Activated CD4-positive, alpha-beta T cell treated with anti-CD3 and anti-CD28 coated beads, Interleukin-10, Interleukin-2, amounts not matched to agents 100 ng/mL and 50 ng/mL, durations not matched to agents 16 hours and 8 hours (primary cell): ENCODE measurements at places on chromosomes 5 and 9.

GRCh38 chr9:80127920-80128319 lies 556.2 kb downstream of the TLE4 start:
- DNase-seq, result no peak

DNA sequence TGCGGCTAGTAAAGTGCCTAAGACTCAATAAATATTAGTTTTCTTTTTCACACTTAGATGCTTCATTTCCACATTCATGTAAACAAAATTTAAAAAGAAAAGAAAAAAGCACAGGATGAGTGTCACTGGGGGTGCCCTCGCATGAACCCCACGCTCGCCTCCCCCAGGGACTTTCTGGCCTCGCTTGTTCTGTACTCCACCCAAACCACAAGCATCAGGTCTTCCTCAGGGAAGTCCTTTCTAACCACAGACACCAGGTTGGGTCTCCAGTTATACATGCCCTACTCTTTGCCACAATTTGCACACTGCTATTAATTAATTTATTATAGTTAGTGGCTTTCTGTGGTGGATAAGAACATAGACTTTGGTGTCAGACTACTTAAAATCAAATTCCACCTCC lies 92.4 kb downstream of the RORB start:
- no peak for DNase-seq

- DNase-seq, result no peak
Measured at GRCh38 chr5:177100714-177101121, 14.0 kb downstream of the FGFR4 start.

DNA sequence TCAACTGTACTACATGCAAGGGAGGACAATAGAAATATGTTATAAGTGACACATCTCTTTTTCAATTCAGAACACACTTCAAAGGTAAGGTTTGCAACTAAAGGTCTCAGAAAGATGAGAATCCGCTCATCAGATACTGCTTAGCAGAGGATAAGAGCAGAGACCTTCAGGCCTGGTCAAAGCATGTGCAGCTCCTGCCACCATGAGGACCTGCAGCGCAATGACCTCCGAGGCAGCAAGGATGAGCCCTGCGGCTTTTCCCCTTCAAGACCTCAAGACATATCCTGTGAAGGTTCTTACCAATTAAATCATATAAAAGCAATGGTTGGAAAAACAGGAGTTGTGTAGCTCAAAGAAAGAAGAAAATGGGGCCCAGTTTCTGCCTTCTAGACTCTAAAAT lies 135.8 kb downstream of the TRIM36 start:
- DNase-seq, result peak; percentile 7

DNA sequence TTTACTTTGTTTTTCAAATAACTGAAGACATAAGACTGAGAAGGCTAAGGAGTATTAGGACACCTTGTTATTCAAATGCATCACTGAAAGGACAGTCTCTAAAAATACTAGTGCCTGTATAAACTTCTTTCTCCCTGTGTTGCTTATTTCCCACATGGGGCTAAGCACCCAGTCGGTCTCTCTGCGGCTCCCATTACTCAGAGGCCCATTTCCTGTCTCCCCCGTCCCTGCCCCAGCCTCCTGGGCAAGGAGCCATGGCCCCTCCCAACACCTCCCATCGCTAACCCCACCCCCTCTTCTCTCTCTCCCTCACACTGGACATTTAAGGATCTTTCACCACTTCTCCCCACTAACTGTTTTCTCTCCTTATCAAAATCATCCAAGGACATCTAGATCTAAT lies 81.9 kb downstream of the EBF1 start:
- DNase-seq, result no peak

GRCh38 chr5:151065609-151066008 lies 15.2 kb downstream of the TNIP1 start:
- DNase-seq, result no peak

GRCh38 chr5:133400831-133401351 lies 211.4 kb downstream of the FSTL4 start:
- no peak for DNase-seq

DNA sequence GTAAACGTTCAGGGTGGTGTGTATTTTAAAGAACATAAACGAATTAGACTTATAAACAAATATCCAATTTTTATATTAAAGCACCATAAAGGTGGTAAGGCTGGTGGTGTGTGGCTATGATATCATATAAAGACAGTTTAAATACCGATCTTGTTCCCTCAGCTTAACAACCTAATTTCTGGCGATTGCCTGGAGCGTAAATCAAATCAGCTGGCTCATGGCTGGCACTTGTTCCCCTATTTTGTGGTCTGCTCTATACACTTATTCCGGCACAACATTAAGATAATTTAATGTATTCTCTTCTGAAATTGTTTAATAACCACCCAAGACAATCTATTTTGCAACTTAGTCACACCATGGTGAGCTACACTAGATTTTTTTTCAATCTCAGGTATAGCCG lies 2.4 kb upstream of the HAPLN1 start:
- DNase-seq, result no peak

- no peak for DNase-seq
Measured at GRCh38 chr9:80791836-80792235, 897.5 kb downstream of the TLE1 start.

GRCh38 chr5:103514371-103514770 lies 48.2 kb downstream of the NUDT12 start:
- DNase-seq, result no peak

GRCh38 chr5:74212336-74212735 lies 428.2 kb downstream of the ENC1 start:
- peak; percentile 3 for DNase-seq

DNA sequence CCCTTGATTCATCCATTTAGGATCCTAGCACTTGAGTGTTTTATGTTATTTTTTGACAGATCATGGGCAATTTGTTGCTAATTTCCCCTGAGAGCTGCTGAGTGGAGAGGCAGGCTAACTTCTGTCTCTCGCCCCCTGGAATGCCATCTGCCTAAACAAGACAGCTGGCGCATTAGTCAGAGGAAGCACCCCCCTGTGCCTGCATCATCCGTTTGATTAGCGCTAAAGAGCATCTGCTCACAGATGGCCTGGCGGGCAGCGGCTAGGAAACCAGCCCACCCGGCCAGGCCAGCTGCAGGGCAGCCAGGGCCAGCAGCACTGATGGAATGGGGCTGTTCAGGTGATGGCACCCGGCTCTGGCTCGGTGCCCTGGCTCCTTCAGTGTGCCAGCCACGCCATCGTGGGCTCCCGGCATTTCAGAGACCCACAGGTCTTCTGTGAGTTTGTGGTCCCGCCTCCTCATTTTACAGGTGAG lies 22.9 kb upstream of the ASS1 start:
- DNase-seq, result no peak

DNA sequence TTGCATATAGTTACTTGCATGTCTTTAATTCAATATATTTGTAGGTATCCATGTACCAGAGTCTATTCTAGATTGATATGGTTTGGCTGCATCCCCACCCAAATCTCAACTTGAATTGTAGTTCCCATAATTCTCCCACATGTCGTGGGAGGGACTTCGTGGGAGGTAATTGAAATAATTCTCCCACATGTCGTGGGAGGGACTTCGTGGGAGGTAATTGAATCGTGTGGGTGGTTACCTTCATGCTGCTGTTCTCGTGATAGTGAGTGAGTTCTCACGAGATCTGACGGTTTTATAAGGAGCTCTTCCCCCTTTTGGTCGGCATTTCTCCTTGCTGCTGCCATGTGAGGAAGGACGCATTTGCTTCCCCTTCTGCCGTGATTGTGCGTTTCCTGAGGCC lies 16.5 kb downstream of the FBXL7 start:
- DNase-seq, result no peak

GRCh38 chr5:137516251-137516797 lies 17.2 kb upstream of the SPOCK1 start:
- DNase-seq, result no peak

GRCh38 chr9:35563791-35564197 lies 41.3 kb upstream of the TESK1 start:
- no peak for DNase-seq

DNA sequence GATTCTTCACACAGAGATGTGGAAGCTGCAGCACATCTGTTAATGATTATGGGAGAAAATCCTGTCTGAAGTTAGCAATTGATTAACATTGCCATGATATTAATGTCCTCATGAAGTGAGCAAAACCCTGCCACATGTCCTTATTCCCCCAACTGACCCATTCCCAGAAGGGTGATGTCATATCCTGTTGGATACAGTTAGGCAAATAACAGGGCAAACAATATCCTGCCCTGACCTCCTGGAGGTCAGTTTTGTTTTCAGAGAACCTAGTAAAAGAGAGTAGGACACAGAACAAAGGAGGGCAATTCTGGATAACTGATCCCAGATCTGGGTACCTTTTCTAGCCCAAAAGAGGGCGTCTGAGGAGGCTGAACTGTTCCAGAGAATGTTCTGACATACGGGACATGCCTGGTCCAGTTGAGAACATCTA lies 11.0 kb downstream of the ABLIM3 start:
- DNase-seq, result no peak

DNA sequence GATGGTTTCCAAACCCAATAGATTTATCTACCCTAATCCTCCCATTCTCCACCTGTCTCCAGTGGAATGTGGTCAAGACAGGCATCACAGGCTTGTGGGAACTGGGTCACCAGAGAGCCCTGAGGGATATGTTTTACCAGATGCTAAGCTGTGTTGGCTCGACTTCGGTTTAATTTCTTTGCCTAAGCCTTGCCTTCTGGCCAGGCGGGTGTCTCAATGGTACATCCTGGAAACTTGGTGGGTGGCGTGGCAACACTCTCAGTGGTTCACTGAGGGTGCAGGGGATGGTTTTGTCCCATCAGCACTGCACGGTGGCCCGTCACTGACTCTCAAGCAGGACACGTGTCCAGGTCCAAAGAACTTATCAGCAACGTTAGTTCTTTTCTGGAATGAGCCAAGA lies 192.2 kb downstream of the TENT4A start:
- DNase-seq, result no peak

DNA sequence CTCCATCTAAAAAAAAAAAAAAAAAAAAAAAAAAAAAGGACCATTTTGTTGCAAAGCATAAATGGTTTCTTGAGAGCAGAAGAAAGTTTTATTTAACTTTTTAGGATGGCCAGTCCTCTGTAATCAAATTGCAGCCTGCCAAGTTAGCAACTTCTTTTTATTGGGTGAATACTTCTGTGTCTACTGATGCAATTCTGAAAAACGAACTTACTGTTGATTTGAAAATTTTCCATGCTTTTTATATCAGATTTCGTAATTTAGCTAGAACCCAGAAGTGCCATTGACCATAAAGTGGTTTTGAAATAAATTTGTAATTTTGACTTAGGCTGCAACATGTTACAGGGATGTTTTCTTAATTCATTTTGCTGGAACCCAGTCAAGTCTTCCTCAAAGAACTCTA lies 269.1 kb upstream of the ACTBL2 start:
- DNase-seq, result no peak

GRCh38 chr9:122695696-122696095 lies 20.8 kb downstream of the OR1L3 start:
- no peak for DNase-seq

DNA sequence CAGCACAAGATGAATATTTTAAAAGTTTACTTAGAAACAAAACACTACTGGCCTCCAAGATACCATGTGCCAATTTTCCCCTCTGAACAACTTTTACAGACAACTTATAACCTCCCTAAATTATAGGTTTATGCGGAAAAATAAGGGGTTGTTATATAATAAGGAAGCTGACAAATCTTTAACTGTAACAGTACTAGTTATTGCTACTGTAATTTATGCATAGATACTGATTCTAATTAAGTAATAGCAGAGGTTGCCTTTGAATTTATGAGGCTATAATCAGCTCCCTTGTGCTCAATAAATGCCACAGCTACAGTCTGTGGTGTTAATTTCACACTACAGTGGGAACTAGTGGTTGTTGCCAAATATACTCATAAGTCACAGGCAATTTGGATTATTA lies 291.3 kb upstream of the PCSK5 start:
- no peak for DNase-seq

- DNase-seq, result no peak
Measured at GRCh38 chr9:97737429-97737828, 40.3 kb upstream of the XPA start.

DNA sequence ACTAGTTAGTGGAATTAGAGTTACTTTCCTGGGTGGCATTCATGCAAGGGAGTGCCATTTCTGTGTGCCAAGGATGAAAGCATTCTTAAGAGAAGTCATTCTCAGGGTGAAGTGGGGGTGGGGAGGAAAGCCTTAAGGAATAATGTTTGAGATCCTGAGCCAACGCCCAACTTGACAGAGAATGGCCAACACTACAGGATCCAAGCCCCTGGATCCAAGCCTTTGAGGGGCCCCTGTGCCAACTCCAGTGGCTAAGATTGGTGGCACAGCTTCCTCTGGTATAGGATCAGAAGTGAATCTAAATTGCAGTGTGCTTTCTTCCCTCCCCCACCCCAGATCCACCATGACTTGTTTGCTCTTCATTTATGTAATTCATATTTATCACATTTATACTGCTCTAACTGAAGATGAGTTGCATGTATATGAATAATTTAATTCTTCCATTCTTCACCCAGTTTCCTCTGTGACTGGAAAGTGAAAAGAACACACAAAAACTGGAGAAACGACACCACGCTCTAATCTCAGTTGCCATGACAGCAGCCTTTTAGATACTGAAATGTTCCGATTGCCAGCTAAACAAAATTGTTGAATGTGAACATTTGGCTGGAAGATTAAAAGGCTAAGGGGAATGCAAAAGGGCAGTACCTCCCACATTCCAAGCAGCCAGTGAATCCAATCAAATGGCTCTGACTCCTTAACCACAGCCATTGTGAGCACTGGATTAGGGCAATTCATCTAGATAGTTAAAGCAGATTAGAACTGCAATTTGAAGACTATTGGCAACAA lies 4.5 kb downstream of the ZNF608 start:
- no peak for DNase-seq

- DNase-seq, result no peak
Measured at GRCh38 chr9:16637218-16637617, 233.3 kb downstream of the BNC2 start.

GRCh38 chr5:149294872-149295829 lies 23.5 kb downstream of the AFAP1L1 start:
- no peak for DNase-seq

- no peak for DNase-seq
Measured at GRCh38 chr9:74800226-74800625, 87.5 kb downstream of the TRPM6 start.

DNA sequence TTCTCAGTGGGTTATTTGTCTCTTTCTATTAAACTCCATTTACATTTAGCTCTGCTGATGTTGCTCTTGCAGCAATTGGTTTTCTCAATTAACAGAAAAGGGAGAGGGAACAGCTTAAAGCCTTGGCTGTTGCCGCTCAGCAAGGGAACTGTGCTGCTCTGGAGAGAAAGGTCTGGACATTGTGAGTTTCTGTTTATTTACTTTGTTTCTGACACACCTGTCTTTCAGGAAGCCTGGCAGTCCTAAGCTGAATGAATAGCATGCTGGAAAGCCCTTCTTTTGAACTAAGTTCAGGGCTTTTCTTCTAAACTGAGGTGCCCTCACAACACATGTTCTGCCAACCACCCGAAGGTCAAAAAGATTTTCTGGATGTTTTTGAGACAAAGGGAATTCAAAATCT lies 491.9 kb downstream of the PDE4D start:
- DNase-seq, result no peak

- DNase-seq, result no peak
Measured at GRCh38 chr5:81859624-81860023, 108.7 kb upstream of the SSBP2 start.
